ENCODE measurements at places on chromosomes 12 and 14.
A peak's percentile ranks its signal among the peaks of the same experiment; 100 is the strongest.

DNA sequence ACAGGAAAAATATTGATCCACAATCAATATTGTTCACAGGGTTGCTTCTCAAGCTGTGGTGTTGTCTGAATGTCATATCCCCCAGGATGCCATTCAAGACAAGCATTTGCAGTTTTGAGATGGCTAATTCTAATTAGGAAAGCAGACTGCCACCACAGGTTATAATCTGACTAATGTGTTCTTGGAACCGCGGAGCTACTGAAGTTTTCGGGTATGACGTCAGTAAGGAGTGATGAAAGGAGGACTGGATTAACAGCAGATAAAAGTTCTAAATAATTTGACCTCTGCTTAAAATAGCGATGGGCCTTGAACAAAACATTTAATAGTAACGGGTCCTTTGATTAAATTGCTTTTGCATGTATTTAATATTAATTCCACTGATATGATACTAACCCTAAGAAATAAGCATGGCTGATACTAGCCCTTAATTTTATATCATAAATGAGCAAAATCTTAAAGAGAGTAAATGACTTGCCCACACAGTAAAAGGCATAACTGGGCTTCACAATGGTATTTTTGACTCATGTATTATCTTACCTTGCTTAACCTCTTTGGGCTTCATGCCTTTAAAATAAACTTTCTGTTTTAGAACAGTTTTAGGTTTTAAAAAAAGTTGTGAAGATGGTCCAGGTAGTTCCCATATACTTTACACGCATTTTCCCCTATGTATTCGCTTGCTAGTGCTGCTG is 50.3 kb downstream of the TSHR start:
- no peak for DNase-seq

- no peak for DNase-seq
These were observed 10.3 kb upstream of the MYH7 start for GRCh38 chr14:23445773-23446172.

- DNase-seq = no peak
These were observed 11.6 kb downstream of the STX2 start for GRCh38 chr12:130827432-130827831.

DNA sequence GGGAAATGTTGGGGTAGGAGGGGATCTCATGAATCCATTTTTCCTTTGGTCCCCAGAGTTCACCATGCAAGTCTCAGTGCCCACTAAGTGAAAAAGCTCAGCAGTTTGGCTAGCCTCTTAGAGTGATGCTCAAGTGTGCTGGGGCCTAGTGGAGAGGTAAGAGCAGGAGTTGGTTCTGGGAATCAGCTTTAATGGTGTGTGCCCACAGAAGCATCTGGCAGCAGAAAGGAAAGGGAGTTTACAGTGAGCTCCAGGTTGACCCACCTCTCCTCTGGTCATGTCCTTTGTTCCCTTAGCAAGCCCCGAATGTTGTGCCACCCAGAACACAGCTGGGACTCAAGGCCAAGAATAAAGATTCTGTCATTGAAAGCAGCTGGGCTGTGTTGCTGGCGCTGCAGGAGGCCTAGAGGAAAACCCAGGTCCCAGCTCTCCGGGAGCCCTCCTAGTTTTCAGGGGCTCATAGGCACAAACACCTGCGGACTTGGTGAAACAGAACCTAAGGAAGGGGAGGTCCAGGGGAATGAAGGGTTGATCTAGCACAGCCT is 320.8 kb downstream of the ZFP36L1 start:
- no peak for DNase-seq

GRCh38 chr14:95286645-95287044 is 33.1 kb downstream of the CLMN start:
- no peak for DNase-seq

GRCh38 chr14:36807727-36808126 is 146.1 kb downstream of the PAX9 start:
- no peak for DNase-seq

GRCh38 chr12:113203852-113204760 is 17.2 kb upstream of the TPCN1 start:
- DNase-seq = no peak

DNA sequence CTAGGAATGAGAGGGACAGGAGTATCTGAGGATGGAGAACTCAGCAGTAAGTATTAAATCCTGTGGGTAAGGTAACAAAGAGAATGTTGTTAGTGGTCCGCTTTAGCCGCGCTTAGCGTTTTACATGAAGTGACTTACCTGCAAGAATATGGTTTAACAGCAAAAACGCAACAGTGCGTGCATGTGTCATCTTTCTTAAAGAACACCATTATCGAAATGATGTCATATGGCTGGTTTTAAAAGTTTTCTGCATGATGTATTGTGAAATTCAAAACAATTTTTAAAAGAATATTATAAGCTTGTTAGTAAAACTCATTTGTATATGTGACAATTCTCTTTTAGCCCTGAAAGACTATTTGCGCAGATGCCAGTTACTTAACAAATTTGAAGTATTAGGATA is 1.7 kb downstream of the LEMD3 start:
- no peak for DNase-seq

DNA sequence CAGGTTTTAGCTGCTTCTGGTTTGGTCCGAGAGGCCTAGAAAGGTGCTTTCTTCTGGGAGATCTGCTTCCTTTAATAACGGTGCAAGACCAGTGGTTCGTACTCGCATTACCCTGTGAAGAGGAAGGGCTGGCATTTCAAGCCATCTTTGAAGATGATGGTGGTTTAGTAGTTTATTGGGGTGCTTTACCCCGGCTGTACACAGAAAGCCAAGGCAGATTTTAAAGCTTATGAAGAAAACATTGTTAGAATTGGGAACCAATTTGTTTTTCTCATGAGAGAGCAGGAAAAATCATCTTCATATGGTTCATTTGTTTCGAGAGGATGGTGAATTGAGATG is 3.6 kb downstream of the CCND2 start:
- no peak for DNase-seq

- no peak for DNase-seq
These were observed 41.2 kb downstream of the EP400 start for GRCh38 chr12:131990980-131991305.

- peak; percentile 22 for DNase-seq
These were observed 7.4 kb downstream of the CLEC14A start for GRCh38 chr14:38248321-38249028.

- DNase-seq = no peak
These were observed 30.5 kb upstream of the NUDT4 start for GRCh38 chr12:93347054-93347785.

DNA sequence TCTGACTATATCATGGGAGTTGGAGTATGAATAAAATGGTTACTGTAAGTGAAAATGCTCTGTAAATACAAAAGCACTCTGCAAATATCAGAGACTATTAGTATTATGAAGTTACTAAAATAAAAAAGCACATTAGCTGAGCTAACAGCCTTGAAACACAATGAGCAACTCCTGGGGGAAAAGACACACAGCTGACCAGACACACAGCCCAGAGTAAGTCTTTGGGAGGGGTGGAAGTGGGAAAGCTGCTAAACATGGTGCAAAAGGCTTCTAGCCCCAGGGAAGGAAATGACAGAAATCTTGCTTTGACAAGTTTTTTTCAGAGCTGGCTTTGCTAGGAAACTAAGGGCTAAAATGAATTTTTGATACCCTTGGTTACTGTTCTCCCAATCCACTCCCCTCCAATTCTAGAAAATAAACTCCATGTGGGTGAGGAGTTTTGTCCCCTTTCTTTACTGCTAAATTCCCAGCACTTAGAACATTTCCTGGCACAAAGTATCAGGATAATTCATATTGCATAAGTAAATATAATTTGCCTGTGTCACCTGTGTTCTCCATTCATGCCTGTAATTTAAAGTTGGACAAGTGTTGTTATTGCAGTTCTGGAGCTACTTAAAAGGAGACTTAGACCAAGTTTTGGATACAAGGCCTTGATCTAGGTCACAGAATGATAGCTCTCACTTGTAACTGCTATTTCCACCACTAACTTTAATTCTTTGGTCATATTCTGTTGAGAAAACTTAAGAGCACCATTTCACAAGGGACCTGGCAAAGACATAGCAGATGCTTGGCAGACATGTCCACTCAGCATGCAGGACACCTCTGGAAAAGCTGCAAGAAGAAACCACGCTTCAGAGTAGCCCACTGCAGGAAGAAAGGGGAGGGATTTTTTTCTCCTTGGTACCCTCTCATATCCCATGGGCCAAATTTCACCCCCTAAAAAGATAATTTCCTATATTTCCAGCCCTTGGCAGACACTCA is 19.0 kb upstream of the RAB3IP start:
- DNase-seq = no peak

DNA sequence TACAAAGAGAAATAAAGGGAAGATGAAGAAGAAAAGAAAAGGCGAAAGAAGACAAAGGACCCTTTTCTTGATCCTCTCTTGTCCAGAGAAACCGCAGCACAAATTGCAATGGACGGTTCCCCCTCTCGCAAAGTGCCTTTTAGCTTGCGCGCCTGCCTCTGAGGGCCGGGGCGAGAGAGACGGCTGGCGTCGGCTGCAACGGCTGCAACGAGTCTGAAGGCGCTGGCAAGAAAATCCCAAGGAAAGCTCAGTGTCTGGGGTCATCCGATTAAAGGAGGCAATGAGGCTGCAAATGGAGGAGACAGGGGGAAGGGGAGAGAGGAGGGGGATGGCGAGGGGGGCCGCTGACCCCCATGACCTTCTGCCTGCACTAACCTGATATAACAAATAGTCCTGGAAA is 671.5 kb downstream of the MED13L start:
- DNase-seq = no peak

DNA sequence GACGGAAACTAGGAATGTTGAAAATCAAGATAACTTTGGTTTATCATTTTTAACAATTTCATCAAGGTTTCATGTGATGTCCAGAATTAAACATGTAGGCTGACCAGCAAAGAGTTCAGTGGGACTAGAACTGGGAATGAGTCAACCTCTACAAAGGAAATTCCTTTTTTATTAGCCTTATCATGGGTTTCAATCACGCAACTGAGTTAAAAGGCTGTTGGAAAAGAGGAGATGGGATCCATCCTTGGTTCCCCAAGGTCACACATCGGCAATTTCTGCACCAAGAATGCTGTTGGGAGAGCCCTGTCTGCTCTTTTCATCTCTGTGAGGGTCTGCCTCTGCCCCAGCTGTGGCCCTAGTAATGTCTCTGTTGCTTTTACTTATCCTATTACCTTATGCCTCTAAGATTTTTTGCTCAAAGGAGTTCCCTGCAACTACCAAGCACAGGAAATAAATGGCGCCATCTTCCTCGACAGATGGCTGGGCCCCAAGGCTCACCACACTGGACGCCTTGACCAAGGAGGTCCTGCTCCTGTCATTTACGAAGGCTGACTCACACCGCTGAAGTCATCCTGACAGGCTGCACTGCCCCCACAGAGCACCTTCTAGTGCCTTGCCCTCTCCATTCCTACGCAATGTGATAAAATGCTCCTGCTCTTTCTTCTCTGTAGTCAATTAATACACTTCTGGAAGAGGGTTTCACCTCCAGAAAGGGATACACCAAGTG is 367.4 kb downstream of the GXYLT1 start:
- no peak for DNase-seq

- peak; percentile 67 for DNase-seq
These were observed 47.9 kb downstream of the PPP1R12A start for GRCh38 chr12:79886917-79887519.

DNA sequence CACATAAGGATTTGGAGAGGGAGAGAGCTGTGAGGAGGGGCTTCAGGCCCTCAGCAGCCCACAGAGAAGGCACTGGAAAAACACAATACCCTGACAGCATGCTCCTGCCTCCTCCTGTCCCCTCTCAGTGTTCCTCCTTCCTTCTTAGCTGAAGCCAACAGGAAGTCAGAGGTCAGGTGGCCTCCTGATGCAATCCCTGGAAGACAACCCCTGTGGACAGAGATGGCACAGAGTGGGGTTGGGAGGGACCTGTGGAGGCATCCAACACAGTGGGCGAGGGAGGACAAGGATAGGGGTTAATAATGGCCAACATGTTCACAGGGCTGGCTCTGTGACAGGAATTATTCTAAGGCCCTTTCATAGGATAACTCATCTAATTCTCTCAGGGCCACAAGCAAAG is 15.4 kb upstream of the IFI27L2 start:
- no peak for DNase-seq

GRCh38 chr14:63269561-63270225 is 49.0 kb downstream of the GPHB5 start:
- DNase-seq = no peak

DNA sequence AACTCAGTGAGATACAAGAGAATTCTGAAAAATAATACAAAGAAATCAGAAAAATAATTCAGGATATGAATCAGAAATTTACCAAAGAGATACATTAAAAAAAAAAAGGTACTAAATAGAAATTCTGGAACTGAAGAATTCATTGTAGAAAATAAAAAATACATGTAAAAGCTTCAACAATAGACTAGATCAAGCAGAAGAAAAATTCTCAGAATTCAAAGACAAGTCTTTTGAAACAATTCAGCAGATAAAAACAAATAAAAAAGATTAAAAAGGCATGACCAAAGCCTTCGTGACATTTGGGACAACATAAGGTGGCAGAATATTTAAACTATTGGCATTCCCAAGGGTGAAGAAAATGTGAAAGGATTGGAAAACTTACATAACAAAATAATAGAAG is 133.1 kb upstream of the CNOT2 start:
- no peak for DNase-seq

DNA sequence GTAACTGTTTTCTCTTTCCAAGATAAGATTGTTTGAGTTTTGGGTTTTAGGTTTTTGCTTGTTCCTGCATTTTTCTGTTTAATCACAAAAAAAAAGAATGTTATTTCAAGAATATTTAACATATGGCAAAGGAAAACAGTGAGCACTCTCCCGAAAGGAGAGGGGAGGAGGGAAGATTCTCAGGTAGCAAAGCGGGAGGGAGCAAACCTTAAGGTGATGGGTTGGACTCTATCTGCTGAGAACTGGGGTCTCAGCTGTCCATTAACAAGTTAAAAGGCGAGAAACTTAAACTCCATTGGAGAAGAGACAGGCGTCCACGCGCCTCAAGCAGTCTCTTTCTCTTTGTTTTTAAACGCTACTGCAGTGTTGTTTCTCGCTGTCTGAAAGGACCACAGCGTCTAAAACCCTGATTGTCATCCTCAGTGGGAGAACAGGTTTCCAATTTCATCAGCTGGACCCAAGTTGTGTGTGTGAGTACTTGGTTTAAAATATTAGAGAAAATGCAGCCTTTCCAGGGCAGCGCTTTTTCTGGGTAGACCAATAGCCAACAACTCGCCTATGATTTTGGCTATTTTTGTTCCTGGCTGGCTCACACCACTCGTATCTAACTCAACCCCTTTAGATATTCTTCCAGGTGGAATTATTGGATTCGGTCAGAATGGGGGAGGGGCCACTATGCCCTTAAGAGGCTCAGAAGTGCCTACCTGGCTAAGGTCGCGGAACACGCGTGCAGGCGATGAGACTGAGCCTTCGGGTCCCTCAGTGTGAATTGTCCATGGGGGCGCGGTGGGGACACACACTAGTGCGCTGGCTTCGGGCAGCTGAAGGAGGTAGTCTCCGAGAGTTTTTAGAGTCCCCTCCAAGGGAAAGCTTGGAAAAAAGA is 8.2 kb downstream of the SIX1 start:
- DNase-seq = no peak

Measured in EH (cell line).